Stimulated activated CD4-positive, alpha-beta T cell treated with anti-CD3 and anti-CD28 coated beads, Interleukin-2, amount 100 ng/mL, for 48 hours (primary cell): ENCODE measurements at places on chromosomes 4 and X.
A peak's percentile ranks its signal among the peaks of the same experiment; 100 is the strongest.

GRCh38 chr4:26178854-26179253, 142.0 kb upstream of the RBPJ start:
- no peak for DNase-seq

DNA sequence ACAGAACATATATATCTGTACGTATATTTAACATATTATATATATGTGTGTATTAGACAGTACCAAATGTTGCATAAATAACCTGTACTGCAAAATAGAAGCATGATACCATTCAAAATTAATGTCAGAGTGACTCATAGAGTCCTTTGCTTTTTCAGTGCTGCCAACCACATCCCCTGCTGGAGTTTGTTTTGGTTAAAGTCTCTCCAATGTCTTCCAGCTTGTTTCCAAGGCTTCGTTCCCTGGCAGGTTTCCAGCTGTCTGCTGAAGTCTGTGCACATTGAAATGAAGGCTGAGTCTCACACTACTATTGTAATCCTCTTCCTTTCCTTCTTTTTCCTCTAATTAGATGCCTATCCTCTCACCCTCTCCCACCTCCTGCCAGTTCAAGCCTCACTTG, 14.9 kb downstream of the NRK start:
- DNase-seq, result no peak

GRCh38 chrX:103356130-103356798, at the start of gene TCEAL9:
TSS of gene TCEAL9 (plus strand) at chrX:103356506. CDS start at chrX:103357685, 1,179 bp downstream.
- DNase-seq, result no peak

- DNase-seq, result peak; percentile 1
Measured at GRCh38 chr4:164700471-164700870, 53.5 kb upstream of the SMIM31 start.

- DNase-seq, result no peak
Measured at GRCh38 chr4:152185786-152186550, 349.9 kb downstream of the FBXW7 start.

- no peak for DNase-seq
Measured at GRCh38 chr4:26489101-26489985, 941 bp downstream of the CCKAR start.

- no peak for DNase-seq
Measured at GRCh38 chrX:45056428-45057145, 144.1 kb downstream of the DIPK2B start.

GRCh38 chrX:118337687-118338086, 8.2 kb upstream of the WDR44 start:
- DNase-seq, result no peak

GRCh38 chrX:81301877-81302276, 100.0 kb downstream of the SH3BGRL start:
- no peak for DNase-seq

GRCh38 chr4:150087006-150087405, 8.8 kb downstream of the DCLK2 start:
- DNase-seq, result no peak
